Activated CD4-positive, CD25-positive, alpha-beta regulatory T cell (primary cell): ENCODE measurements at places on chromosomes 5 and 9.

GRCh38 chr5:172407241-172407691, 47.1 kb downstream of the SH3PXD2B start:
- no peak for DNase-seq

DNA sequence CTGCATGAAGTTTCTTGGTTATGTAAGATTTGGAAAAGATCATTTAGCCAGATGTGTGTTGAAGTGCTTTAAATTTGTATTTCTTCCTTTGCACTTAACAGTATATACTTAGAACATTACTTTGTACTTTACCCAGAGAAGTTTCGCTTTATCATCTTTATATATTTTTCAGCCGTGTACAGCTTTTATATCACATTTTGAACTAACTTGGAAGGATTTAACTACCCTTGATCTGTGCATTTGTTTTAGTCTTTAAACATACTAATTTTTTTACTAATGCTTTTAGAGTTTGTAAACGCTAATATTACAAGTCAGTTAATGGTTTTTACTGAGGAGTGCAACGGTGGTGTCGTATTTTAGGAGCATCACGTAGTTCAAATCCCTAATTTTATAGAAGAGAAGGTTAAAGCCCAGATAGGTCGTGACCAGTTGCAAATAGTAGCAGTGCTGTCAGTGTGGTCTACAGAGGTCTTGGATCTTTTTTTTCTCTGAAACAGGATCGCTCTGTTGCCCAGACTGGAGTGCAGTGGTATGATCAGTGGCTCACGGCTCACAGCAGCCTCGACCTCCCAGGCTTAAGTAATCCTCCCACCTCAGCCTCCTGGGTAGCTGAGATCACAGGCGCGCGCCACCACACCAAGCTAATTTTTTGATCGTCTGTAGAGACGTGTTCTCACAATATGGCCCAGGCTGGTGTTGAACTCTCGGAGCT, 2.0 kb downstream of the MATR3 start:
- DNase-seq, result no peak

GRCh38 chr9:131386281-131386680, 7.6 kb upstream of the PRRC2B start:
- no peak for DNase-seq

GRCh38 chr9:85723215-85723614, 18.5 kb downstream of the AGTPBP1 start:
- no peak for DNase-seq

- no peak for DNase-seq
These were observed 409.9 kb downstream of the BRINP1 start for GRCh38 chr9:118959366-118959765.
